ENCODE measurements at places on chromosomes 6 and 20.

DNA sequence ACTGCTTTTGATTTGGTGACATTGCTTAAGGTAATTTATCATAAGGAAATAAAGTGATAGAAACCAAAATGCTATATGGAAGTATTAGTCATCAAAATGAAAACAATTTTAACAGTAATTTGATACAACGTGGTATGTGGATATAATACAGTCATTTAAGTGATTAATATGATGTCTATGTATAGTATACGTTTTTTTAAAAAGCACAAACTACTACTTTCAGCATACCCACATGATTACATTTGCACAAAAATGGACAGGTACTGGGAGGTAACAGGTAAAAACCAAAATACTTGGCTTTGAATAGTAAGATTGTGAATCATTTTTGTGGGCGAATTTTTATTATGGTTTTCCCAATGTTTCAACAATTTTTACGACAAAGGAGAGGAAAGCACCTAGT lies 97.6 kb downstream of the OGFRL1 start:
- H3K27me3 ChIP-seq, result no peaks in the 10 kb centered on the region
- no peak overlapping the region for H3K27ac ChIP-seq
- H3K36me3 ChIP-seq, result no peaks in the 10 kb centered on the region
- no peaks in the 10 kb centered on the region for H3K4me1 ChIP-seq
- DNase-seq, result no peak

DNA sequence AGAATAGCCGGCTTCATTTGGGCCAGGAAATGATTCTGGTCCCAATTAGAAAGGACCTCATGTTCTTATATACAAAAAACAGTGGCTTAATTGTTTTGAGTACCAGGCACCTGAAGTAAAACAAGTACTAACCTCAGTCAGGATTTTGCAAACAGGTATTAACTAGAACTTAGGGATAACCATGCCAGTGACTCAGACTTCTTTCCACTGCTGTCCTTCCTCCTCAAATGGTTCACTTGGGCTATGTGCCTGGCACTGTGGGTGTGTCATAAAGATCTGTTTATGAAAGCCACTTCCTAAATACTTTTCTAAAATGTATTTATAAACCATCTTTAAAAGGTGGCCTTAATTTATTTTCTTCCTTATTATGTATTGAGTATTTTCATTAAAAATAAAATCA lies 10.7 kb downstream of the CLDN20 start:
- H3K27me3 ChIP-seq, result no peaks in the 10 kb centered on the region
- H3K27ac ChIP-seq, result no peak overlapping the region
- no peaks in the 10 kb centered on the region for H3K4me1 ChIP-seq
- peaks cover 45% of the 10 kb centered on the region for H3K36me3 ChIP-seq
- no peak for DNase-seq

- no peak for DNase-seq
- peaks cover 44% of the 10 kb centered on the region for H3K36me3 ChIP-seq
- no peak overlapping the region for H3K27ac ChIP-seq
- no peak overlapping the region for H3K4me3 ChIP-seq
- H3K27me3 ChIP-seq, result no peaks in the 10 kb centered on the region
- H3K4me1 ChIP-seq, result peaks cover 43% of the 10 kb centered on the region
Measured at GRCh38 chr20:25049261-25050060, 8.5 kb downstream of the ACSS1 start.

DNA sequence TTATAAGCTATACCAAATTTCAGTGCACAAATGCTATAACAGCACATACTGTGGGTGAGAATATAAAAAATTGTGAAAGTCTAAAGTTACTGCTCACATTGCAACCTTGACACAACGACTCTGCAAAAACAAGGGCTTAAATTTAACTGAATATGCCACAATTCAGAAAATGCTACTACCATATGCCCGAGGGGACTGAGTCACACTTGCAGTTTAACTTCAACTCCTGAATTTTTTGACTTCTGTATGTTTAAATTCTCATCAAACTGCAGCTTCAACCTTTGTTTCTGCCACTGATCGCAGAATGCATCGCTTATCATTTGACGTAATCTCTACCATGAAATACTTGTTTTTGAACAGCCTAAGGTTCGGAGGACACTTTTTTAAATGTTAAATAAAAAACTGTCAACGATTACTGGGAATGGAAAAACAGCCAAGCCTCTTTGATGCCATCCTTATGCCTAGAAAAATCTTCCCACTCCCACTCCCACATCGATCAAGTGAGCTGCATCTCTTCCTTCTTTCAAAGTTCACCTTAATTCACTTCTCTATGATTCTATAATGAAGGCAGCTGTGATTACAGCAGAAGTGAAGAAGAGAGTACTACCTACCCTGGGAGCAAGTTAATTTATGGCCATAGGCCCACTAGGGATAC lies 136.5 kb downstream of the ATXN1 start:
- no peak overlapping the region for H3K4me3 ChIP-seq
- no peaks in the 10 kb centered on the region for H3K36me3 ChIP-seq
- H3K27ac ChIP-seq, result no peak overlapping the region

- no peak for DNase-seq
- H3K4me1 ChIP-seq, result no peaks in the 10 kb centered on the region
- no peaks in the 10 kb centered on the region for H3K36me3 ChIP-seq
- no peak overlapping the region for H3K4me3 ChIP-seq
Measured at GRCh38 chr20:33474963-33475362, 14.9 kb upstream of the CBFA2T2 start.

GRCh38 chr6:66930559-66931290 lies 1223.7 kb upstream of the EYS start:
- no peaks in the 10 kb centered on the region for H3K36me3 ChIP-seq
- no peaks in the 10 kb centered on the region for H3K27me3 ChIP-seq
- H3K4me1 ChIP-seq, result no peaks in the 10 kb centered on the region
- no peak overlapping the region for H3K27ac ChIP-seq
- no peak overlapping the region for H3K4me3 ChIP-seq

DNA sequence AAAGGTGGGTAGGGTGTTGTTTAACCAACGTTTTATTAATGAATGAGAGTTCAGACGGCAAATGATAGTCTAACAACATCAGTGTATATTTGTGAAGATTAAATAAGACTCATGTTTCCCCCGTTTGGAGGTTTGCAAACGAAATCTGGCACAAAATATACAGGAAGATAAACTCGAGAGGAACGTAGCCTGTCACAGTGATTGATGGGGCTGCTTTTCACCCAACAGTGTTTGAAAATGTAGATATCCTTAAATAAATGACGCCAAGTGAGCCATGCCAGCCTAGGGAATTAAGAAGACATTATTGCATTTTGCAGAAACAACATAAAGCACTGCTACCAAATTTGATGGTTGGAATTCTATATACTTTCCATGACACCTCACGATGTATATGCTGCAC lies 696.5 kb upstream of the FLRT3 start:
- no peak for DNase-seq
- no peak overlapping the region for H3K27ac ChIP-seq
- no peaks in the 10 kb centered on the region for H3K36me3 ChIP-seq
- peaks cover 4% of the 10 kb centered on the region for H3K4me1 ChIP-seq
- H3K27me3 ChIP-seq, result no peaks in the 10 kb centered on the region
- no peak overlapping the region for H3K4me3 ChIP-seq

- no peaks in the 10 kb centered on the region for H3K4me1 ChIP-seq
- H3K4me3 ChIP-seq, result no peak overlapping the region
- H3K36me3 ChIP-seq, result peaks cover 30% of the 10 kb centered on the region
- H3K27me3 ChIP-seq, result no peaks in the 10 kb centered on the region
- no peak overlapping the region for H3K27ac ChIP-seq
Measured at GRCh38 chr20:41478026-41478425, 111.4 kb upstream of the EMILIN3 start.

GRCh38 chr6:156794546-156795354 lies 17.6 kb downstream of the ARID1B start:
- no peaks in the 10 kb centered on the region for H3K27me3 ChIP-seq
- no peak overlapping the region for H3K4me3 ChIP-seq
- no peak for DNase-seq
- H3K4me1 ChIP-seq, result peaks cover 62% of the 10 kb centered on the region

GRCh38 chr6:37643851-37644672 lies 53.6 kb downstream of the MDGA1 start:
- peak overlapping the region; percentile 66 for H3K27ac ChIP-seq
- no peaks in the 10 kb centered on the region for H3K36me3 ChIP-seq
- no peaks in the 10 kb centered on the region for H3K4me1 ChIP-seq
- H3K27me3 ChIP-seq, result peaks cover 30% of the 10 kb centered on the region

DNA sequence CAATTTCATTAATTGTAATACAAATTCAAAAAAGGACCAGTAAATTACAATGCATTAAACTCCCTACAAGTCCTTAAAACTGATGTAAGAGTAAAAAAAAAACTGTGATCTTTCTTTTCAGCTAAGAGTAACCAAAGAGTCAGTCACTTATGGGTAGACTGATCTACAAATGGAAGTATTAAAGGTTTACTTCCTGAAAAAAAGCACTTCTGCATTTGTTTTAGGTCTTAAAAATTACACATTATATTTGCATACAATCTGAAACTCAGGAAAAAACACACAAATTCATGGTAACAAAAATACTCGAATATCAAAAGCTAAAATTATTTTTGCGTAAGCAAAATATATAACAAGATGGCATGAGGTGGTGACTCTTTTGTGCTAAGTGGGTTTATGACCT lies 23.5 kb downstream of the USP49 start:
- H3K27ac ChIP-seq, result no peak overlapping the region
- no peaks in the 10 kb centered on the region for H3K4me1 ChIP-seq
- no peak for DNase-seq
- H3K4me3 ChIP-seq, result no peak overlapping the region

- H3K27ac ChIP-seq, result no peak overlapping the region
- no peaks in the 10 kb centered on the region for H3K27me3 ChIP-seq
- no peak overlapping the region for H3K4me3 ChIP-seq
- H3K36me3 ChIP-seq, result no peaks in the 10 kb centered on the region
- no peaks in the 10 kb centered on the region for H3K4me1 ChIP-seq
Measured at GRCh38 chr6:126807876-126808275, 310.6 kb upstream of the RSPO3 start.

- H3K27ac ChIP-seq, result no peak overlapping the region
- H3K27me3 ChIP-seq, result no peaks in the 10 kb centered on the region
- peaks cover 59% of the 10 kb centered on the region for H3K36me3 ChIP-seq
- H3K4me1 ChIP-seq, result no peaks in the 10 kb centered on the region
Measured at GRCh38 chr6:20117474-20117873, 94.8 kb downstream of the MBOAT1 start.
